HS-5 (cell line): ENCODE measurements at places on chromosomes 7 and 10.

- DNase-seq = no peak
These were observed 320.9 kb upstream of the AUTS2 start for GRCh38 chr7:69277366-69277765.

GRCh38 chr7:158345731-158346130 is 241.9 kb downstream of the PTPRN2 start:
- DNase-seq = no peak

DNA sequence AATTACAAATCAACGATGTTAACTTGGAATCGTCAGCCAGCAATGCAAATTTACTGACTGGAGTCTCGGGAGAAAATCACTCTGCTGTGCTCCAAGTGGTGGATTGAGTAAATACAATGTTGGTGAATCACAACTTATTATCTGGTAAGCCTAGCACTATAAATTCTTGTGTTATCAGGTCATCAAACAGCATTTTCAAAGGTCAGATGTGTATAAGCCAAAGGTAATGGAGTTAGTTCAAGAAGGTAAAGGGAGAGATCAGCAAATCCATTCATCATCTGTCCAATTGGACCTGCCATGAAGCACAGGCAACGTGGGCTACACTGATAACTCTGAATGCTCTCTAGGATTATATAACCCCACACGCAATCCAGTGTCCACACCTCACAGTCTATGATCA is 13.9 kb downstream of the CUBN start:
- DNase-seq = peak; percentile 30

- no peak for DNase-seq
These were observed 42.8 kb downstream of the FOXL3 start for GRCh38 chr7:332646-333392.

DNA sequence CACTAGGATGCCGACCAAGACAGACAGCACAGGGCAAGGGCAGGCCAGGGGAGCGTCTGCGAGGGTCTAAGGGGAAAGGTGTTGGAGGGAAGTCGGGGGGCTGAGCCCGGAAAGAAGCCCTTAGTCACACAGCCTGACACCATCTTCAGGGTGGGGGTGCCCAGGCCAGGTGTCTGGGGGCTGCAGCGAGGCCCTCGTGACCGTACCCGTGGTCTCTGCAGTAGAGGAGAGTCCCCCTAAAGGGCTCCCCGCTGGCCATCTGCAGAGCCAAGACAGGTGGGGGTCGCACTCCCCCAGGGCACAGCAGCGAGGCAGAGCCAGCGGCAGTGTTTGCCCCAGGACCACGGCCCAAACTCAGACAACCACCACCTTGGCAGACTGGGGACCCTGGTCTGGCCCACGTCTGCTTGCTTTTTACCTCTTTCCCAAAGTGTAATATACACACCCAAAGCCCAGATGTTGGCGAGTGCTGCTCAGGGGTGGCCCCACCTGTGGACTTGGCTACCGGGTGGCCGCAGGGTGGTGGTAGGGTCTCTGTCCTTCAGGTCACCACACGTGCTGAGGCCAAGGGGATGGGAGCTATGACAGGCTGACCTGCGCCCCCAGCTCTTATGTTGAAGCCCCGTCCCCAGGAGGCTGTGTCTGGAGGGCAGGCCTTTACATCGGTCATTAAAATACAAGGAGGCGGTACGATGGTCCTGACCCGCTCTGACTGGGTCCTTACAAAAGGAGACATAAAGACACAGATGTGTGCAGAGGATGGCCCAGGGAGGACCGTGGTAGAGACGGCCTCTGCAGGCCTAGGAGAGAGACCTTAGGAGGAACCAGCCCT is 107.4 kb downstream of the DNAJB6 start:
- DNase-seq = no peak

GRCh38 chr10:4196771-4197390 is 411.9 kb upstream of the KLF6 start:
- DNase-seq = no peak

- no peak for DNase-seq
These were observed 956 bp upstream of the KLHDC10 start for GRCh38 chr7:130069179-130069977.

- DNase-seq = no peak
These were observed 111.6 kb downstream of the MAGI2 start for GRCh38 chr7:79341902-79342301.

GRCh38 chr7:146175716-146176115 is 59.1 kb downstream of the CNTNAP2 start:
- DNase-seq = no peak

DNA sequence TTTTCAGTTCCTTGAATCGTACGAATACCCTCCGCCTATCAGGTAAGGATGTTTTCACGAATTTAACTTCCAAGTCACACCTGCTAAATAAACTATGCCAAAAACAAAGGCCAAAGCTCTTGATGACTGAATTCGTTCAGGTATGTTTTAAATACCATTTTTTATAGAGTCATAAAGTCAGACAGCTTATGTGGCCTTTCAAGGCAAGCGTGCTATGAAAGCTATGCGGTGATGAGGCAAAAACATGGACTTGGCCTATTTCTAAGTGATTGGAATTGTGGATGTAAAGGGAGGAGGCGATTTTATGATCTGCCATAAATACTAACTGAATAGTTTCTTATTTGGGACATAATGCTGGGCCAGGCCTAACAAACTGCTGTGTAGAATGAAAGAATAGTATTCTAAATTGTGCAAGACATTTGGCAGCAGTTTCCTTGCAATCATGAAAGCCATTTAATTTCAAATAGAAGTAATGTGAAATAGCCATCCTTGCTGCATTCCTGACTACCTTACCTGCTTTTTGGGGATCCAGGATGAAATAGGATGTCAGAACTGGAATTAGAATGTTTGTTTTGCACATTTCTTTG is 14.0 kb downstream of the SLC39A12 start:
- no peak for DNase-seq

DNA sequence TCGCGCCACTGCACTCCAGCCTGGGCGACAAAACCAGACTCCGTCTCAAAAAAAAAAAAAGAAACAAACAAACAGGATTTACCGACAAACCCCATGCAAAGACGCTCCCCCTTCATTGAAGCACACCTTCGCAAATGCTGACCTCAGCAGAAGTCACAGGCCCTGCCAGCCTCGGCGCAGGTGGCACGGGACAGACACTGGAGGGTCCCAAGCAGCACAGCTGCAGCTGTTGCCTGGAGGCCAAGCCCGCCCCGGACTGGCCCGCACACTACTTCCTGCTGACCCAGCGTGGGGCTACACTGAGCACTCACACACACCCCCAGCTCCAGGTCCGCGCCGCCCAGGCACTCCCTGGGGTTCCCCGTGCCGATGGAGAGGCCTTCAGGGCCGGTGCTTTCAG is 31.2 kb downstream of the SNX8 start:
- no peak for DNase-seq

GRCh38 chr7:18958627-18959026 is 158.8 kb downstream of the TWIST1 start:
- DNase-seq = peak; percentile 45

- DNase-seq = no peak
These were observed 2.2 kb downstream of the PDCD4 start for GRCh38 chr10:110873951-110874350.

- DNase-seq = no peak
These were observed 92.8 kb downstream of the ZRANB1 start for GRCh38 chr10:125034675-125035074.

DNA sequence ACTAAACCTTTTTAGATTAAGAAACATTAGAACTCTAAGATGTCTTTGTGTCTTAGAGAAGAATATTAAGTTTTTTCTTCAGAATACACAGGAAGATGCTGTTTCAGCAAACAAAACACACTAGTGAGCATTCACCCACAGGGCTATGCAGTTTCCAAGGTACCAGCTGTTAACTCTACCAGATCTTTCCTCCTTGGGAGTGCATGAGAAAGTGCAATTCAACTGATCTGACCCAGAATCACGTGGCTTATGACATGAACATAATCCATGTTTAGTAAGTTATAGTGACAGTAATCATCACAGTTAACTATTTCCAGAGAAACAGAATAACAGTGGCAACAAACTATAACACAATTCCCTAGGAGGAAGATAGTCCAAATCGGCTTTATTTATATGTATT is 270.7 kb downstream of the CACNA2D1 start:
- DNase-seq = no peak

- DNase-seq = peak; percentile 86
These were observed 46.9 kb downstream of the EGFR start for GRCh38 chr7:55065511-55066229.

GRCh38 chr7:33880787-33881186 is 24.6 kb upstream of the BMPER start:
- peak; percentile 57 for DNase-seq

- DNase-seq = no peak
These were observed 4.6 kb upstream of the NOBOX start for GRCh38 chr7:144408121-144408520.

- no peak for DNase-seq
These were observed 15.9 kb downstream of the FAM53B start for GRCh38 chr10:124728071-124728829.

GRCh38 chr10:124238367-124238766 is 145.0 kb upstream of the CHST15 start:
- no peak for DNase-seq

DNA sequence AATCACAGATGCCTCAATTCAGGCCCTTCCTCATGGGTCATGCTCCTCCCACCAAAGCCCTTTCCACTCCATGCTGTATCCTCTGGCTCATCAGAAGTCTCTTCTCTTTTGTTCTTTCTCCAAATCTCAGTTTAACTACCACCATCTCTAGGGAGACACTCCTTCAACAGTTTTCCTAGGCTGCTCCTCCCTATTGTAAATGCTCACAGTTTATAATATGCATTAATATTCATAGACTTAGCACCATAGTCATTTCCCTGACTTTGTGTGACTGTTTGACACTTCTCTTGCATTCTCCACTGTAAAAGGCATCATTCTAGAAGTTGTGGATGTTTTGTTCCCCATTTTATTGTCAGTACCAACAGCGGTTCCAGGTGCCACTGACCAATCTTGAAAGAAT is 226.5 kb upstream of the PRSS1 start:
- DNase-seq = no peak

GRCh38 chr10:48199580-48200377 is 74.7 kb downstream of the FRMPD2 start:
- peak; percentile 83 for DNase-seq
